NCI-H526 treated with DMSO at 0.1 percent for 48 hours (cell line): ENCODE measurements at places on chromosomes 5 and 9.
A peak's percentile ranks its signal among the peaks of the same experiment; 100 is the strongest.

DNA sequence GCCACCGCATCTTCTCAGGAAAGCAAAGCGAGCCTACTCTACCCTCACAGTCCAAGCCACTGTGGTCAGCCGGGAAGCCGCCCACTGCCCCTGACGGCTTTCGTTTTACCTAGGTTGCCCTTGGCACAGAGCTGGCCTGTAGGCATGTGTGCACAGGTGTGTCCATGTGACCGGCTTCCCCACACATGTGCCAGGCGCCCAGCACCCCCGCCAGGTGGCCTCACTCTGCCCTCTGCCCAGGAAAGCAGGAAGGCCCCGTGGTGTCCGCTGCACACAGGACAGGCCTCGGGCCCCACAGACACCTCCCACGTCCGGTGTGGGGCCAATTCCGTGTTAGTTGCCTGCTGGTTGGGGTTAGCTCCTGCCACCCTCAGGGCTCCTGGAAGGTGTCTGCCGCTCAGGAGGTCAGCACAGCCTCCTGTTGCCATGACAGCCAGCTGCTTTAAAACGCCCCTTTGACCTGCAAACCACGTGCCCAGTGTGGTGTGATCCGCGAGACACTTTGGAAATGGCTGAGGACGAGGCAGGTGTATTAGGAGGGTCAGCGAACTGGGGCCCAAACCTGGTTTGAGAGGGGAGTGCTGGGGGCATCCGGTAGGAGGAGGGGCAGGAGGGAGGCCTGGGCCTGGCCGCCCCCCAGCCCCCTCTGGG is 28.7 kb downstream of the TPPP start:
- DNase-seq: no peak

DNA sequence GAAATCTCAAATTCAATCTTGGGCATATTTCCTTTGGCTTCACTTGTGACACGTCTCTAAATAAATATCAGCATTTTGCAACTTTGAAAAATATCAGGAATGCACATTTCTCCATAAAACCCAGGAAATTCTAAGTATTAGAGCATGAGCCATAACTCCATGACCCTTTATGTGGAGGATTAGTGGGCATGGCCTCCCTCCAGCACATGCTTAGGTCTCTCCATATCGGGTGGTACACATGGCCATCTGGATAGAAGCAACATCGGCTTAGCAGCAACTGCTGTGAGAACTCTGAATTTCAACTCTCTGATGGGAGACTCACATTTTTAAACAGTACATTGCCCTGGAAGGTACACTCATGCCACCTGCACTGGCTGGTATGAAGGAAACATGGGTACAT is 73.7 kb upstream of the EGFLAM start:
- no peak for DNase-seq

DNA sequence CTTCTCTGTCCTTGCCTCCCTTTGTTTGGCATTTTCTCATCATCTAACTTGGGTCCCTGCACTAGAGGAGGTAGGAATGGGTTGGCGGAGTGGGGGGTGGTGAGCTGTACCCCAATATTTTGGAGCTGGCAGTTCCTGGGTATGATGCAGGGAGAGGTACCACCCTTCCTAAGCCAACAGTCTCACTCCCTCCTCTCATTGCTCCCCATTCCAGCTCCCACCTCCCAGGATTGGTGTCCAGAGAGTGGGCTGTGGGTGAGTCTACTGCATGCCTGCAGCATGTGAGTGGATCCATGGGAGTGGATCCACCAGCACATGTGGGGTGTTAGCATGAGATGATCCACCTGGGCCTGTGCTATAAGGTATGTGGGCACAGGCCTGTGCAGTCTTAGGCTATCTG is 22.2 kb upstream of the MYORG start:
- no peak for DNase-seq

GRCh38 chr5:80181618-80182211 is 74.1 kb downstream of the SERINC5 start:
- DNase-seq: peak; percentile 6

DNA sequence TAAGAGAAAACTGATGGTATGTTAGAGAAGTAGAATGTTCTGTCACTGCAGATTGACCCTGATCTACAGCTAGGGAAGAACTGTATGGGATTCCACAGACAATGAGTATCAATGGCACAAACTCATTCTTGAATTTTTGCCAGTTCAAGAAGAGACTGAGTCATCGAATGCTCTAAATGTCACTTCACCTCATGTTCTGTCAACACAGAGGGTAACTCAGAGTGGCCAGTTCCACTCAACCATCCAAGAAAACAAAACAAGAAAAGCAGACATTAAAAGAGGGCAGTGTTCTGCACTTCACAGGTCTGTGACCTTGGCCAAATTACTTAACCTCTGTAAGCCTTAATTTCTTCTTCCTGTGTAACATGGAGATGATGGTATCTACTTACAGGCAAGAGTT is 132.2 kb upstream of the HMHB1 start:
- DNase-seq: no peak

DNA sequence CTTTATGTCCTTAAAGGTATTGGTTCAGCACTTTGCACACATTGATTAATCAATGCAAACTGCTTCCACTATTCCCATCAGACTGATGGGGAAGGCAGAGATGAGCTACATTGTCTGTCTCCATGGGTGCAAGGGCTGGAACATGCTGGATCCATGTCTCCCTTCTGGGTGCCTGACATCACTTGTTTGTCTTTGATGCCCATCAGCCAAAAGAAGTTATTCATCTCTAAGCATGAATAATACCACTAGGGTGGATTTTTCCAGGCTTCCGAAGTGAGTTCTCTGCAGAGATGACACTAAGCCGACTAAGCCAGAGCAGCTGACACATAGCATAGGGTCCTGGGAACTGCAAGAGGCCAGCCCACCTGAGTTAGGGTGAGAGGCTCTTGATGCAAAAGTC is 8.7 kb downstream of the FGF1 start:
- DNase-seq: no peak

- DNase-seq: no peak
Measured at GRCh38 chr5:37971483-37972024, 131.7 kb upstream of the GDNF start.

DNA sequence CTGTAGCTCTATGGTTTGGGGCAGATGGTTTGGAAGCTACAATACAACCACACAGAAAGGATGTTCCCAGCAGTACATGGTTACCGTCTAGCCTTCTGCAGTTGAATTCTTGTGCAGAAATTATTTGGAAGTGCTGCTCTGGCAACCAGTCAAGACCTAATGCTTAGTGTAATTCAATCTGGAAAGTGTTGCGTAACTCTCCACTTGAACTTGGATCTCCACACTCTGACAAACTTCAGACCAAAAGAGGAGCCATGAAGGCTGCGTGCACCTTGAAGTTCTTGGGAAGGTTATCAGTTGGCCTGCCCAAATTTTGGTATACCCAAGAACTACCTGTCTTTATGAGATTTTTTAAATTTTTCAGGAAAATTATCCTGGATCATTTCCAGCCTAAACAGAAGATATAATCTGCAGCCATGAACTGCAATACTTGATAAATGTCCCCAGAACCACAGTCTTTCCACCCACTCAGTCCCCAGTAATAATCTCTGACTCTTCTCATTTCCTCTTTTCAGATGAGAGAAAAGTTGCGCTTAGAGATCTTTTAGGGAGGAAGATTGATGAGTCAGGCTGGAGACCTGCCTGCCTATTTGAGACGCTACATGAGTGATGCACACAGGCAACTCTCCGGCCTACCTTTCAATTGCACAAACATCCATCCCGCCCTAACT is 159.9 kb downstream of the FANCC start:
- DNase-seq: no peak

DNA sequence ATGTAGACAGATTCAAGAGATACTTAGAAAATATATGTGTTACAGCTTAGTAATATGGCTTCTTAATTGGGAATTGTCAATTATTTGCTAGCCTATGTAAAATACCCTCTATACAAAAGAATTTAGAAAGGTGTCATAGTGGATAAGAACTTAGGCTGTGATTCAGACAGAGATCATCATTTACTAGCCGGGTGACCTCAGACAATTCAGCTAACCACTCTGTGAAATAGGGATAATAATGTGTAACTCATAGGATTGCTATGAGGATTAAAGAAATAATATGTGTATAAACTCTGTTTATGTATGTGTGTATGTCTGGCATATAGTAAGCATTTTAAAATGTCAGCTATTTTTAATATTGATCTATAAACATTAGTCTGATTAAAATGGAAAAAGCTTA is 5.9 kb upstream of the LARS1 start:
- no peak for DNase-seq

DNA sequence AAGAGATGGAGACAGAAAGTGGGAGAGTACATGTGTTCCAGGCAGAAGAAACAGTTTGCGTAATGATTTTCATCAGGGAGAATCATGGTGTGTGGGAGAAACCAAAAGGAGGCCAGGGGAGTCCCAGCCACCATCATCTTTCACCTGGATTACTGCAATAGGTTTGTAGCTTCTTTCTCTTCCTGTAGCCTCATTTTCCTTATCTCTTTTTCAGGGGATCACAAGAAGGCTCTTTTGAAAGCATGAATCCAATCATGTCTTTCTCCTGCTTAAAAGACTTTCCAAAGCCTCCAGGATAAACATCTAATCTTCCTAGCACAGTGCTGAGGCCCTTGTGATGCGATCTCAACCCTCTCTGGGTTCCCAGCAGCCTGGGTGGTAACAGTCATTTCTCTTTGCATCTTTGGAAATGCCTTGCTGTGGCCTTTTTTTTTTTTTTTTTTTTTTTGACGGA is 10.3 kb upstream of the GPBP1 start:
- DNase-seq: no peak

DNA sequence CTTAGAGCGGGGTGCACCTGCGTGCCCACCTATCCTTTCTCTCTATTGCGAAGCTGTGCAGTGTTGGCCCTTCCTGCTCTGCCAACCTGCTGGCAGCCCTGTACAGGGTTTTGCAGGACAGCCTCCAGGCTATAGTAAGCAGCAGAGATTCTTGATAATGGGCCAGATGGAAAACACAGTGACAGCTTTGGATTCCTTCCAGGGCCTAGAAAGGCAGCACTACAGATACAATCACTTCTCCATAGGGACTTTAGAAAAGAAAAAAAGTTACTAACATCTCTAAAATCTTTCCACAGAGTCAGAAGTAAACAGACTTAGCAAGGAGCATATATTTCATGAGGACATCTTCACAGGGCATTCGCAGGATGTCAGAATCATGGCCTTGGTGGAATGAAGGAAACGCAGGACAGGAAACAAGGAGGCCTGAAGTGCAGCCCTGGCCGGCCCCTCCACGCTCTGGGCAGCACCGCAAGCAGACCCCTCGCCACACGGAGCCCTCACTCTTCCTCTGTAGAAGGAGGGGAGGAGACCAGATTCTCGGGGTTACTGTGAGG is 172.1 kb upstream of the GAS1 start:
- no peak for DNase-seq

- DNase-seq: no peak
Measured at GRCh38 chr5:147085409-147085808, 149.4 kb upstream of the STK32A start.

- no peak for DNase-seq
Measured at GRCh38 chr5:20556115-20556763, 568.2 kb upstream of the CDH18 start.

DNA sequence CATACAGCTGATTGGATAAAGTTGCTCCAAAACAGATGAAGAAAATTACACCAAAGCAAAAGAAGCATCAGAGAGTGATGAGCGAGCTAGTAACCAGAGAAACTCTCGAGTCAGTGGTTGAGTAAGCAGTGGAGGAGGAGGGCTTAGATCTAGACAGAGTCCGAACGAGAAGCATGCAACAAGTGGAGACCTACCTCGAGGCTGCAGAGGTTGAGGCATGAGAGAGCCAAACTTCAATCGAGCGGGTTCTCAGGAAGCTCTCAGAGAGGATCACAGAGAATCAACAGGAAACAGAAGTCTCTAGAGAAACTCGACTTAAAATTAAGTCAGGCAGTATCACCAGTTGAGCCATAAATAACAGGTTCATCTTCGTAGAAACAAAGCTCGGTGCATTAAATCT is 6.1 kb downstream of the RUSC2 start:
- no peak for DNase-seq

GRCh38 chr5:178368274-178368673 is 135.7 kb upstream of the PHYKPL start:
- DNase-seq: no peak

- DNase-seq: no peak
Measured at GRCh38 chr5:165627548-165628170, 2122.2 kb downstream of the MAT2B start.
